ENCODE measurements at places on chromosomes 12 and 14. TPM values are rescaled to one million over a fixed set of nuclear protein-coding genes. Genes with fewer than 3 reads are reported as not detected.

- no peak for DNase-seq
Measured at GRCh38 chr12:57135527-57136326, 7.4 kb downstream of the LRP1 start.

The KRT8 gene
- total RNA-seq = 0.65 TPM

- no peak for DNase-seq
Measured at GRCh38 chr12:92764831-92765230, 62.0 kb downstream of the PLEKHG7 start.

The ASCL1 gene
- total RNA-seq = not detected
